ENCODE measurements at places on chromosomes 5 and 9. TPM values are rescaled to one million over a fixed set of nuclear protein-coding genes. Genes with fewer than 3 reads are reported as not detected.

Gene BARHL1
- not detected for total RNA-seq

Gene SIGMAR1
- total RNA-seq = 80.7 TPM

GRCh38 chr5:23446424-23446823, 61.0 kb upstream of the PRDM9 start:
- no peak for DNase-seq

- no peak for DNase-seq
Observed at GRCh38 chr9:106758911-106759310, 104.1 kb upstream of the ZNF462 start.

GRCh38 chr9:138117101-138117750, 239.6 kb downstream of the CACNA1B start:
- no peak for DNase-seq

DNA sequence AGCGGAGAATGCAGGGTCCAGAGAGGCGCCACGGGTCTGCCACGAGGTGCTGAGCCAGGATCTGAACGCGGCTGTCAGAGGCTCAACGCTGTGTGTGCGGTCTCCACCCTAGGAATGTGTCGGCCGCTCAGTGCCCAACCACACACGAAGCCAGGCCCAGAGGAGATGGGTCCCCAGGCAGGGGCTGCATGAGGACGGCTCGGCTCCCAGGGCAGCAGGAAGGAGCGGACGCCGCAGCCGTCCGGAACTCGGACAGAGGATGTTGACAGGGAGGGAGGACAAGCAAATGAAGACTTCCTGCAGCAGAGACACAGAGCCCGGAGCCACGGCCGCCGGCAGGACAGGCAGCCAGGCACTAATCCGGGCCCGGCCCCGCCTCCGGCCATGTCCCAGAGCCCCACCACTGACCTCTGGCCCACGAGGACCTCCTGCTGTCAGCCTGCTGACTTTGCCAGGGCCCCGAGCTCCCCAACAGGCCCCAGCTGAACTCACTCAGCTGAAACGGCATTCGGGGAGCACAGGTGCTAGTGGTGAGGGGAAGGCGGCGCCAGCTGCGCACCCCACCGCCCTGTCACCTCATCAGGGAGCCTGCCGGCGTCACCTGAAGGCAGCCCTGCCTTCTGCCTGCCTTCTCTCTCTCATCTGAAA, 12.7 kb downstream of the VAV2 start:
- no peak for DNase-seq

DNA sequence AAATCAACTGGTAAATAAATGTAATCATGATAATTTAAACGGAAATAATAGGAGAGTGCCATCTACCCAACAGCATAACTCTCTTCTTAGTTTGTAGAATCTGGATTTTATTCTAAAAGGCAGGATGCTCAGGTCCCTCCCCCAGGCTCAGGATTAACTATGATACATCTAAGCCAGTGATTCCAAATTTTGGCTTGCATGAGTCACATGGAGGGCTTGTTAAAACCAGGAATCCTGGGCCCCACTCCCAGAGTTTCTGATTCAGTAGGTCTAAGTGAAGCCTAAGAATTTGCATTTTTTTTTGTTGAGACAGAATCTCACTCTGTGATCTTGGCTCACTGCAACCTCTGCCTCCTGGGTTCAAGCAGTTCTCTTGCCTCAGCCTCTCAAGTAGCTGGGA, 62.3 kb upstream of the ZFR start:
- DNase-seq = no peak

Data from activated CD8-positive, alpha-beta T cell treated with anti-CD3 and anti-CD28 coated beads for 36 hours (primary cell).